Testis (tissue), 5 donors: ENCODE measurements at places on chromosomes 5 and 9. TPM values are rescaled to one million over a fixed set of nuclear protein-coding genes. Genes with fewer than 3 reads are reported as not detected.

Gene RCL1
- total RNA-seq, result 28.9 TPM

Gene PCDHA7
- 3.8 TPM for total RNA-seq

Gene SOHLH1
- 32.7 TPM for total RNA-seq

Gene PCDHGA7
- total RNA-seq, result 11.1 TPM

Gene OR1J2
- total RNA-seq, result 1.6 TPM

Gene EXD3
- 24.5 TPM for total RNA-seq

Gene SLC23A1
- total RNA-seq, result not detected

Gene DNAH5
- total RNA-seq, result 5.1 TPM

Gene DBH
- total RNA-seq, result 0.06 TPM

Gene FBXW5
- total RNA-seq, result 509 TPM

Gene NR4A3
- 2.5 TPM for total RNA-seq

Gene CSF1R
- 4.3 TPM for total RNA-seq

Gene NSG2
- total RNA-seq, result 11.3 TPM

Gene NR6A1
- 92.1 TPM for total RNA-seq

Gene SELENOP
- total RNA-seq, result 125 TPM

Gene CKS2
- total RNA-seq, result 222 TPM

Gene RNF180
- total RNA-seq, result 23.1 TPM

Gene OSTF1
- total RNA-seq, result 25.2 TPM

Gene ANKRD31
- total RNA-seq, result 16.9 TPM

Gene INSL4
- total RNA-seq, result not detected

Gene BTNL8
- 14.7 TPM for total RNA-seq

Gene FBP1
- total RNA-seq, result 4.1 TPM

Gene CETN3
- 60.9 TPM for total RNA-seq
